Natural killer cell (primary cell): ENCODE measurements at places on chromosomes 3 and 15. TPM values are rescaled to one million over a fixed set of nuclear protein-coding genes. Genes with fewer than 3 reads are reported as not detected.

Gene CYP11A1
- 5.1 TPM for total RNA-seq

Gene PLA2G4E
- not detected for total RNA-seq

Gene DOCK3
- 2.4 TPM for total RNA-seq

Gene SAMMSON
- total RNA-seq: not detected

Gene CXCR6
- 0.95 TPM for total RNA-seq

Gene CCR9
- total RNA-seq: not detected

Gene FBXO40
- total RNA-seq: not detected

Gene CAMK2N2
- not detected for total RNA-seq

Gene SOX14
- total RNA-seq: not detected
